GM12878 (cell line): ENCODE measurements at places on chromosomes 3 and 15.

DNA sequence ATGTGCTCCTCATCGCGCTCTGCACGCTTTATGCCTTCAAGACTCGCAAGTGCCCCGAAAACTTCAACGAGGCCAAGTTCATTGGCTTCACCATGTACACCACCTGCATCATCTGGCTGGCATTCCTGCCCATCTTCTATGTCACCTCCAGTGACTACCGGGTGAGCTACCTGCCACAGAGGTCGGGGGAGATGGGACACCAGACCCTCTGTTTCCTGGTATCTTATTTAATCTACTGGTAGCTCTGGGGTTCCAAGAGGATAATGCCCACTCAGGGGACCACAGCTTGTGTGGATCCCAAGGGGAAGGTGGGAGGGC is 9.1 kb downstream of the GRM2 start:
- no peaks in the 10 kb centered on the region for H3K27me3 ChIP-seq
- no peak for DNase-seq
- H3K4me3 ChIP-seq = no peak overlapping the region
- H3K27ac ChIP-seq = no peak overlapping the region
- no peaks in the 10 kb centered on the region for H3K4me1 ChIP-seq

GRCh38 chr15:41238100-41238499 is 7.0 kb downstream of the CHP1 start:
- no peak overlapping the region for H3K4me3 ChIP-seq
- DNase-seq = no peak
- H3K27me3 ChIP-seq = no peaks in the 10 kb centered on the region
- H3K36me3 ChIP-seq = no peaks in the 10 kb centered on the region
- H3K27ac ChIP-seq = no peak overlapping the region

- no peak overlapping the region for H3K27ac ChIP-seq
- DNase-seq = no peak
- H3K4me1 ChIP-seq = no peaks in the 10 kb centered on the region
- H3K4me3 ChIP-seq = no peak overlapping the region
- no peaks in the 10 kb centered on the region; the same call in 1 of the 2 replicates for H3K27me3 ChIP-seq
Observed at GRCh38 chr3:185685231-185686035, 99.3 kb downstream of the SENP2 start.

DNA sequence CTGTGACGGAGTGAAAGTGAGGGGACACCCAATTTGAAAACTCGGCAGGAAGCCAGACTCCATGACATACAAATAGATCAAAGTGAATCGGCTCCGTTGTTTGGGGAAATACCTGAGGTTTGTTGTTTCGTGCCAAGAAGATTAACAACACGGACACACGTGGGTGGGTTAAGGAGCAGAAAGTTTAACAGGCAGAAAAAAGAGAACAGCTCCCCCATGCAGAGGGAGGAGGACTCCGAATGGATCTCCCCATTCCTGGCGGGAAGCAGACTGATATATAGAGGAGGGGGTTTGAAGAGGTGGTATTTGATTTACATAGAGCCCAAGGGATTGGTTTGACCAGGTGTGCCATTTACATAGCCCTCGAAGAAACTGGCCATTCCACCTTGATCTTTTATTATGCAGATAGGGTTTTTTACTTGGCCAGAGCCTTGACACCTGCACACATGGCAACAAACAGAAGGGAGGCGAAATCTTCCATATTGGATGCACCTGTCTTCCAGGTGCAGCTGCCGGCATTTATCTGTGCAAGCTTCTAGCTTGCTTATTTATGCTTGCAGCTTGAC is 4.8 kb upstream of the SACM1L start:
- no peaks in the 10 kb centered on the region for H3K27me3 ChIP-seq
- H3K4me3 ChIP-seq = no peak overlapping the region
- DNase-seq = no peak
- H3K4me1 ChIP-seq = no peaks in the 10 kb centered on the region
- H3K36me3 ChIP-seq = peaks cover 8% of the 10 kb centered on the region
- no peak overlapping the region for H3K27ac ChIP-seq

DNA sequence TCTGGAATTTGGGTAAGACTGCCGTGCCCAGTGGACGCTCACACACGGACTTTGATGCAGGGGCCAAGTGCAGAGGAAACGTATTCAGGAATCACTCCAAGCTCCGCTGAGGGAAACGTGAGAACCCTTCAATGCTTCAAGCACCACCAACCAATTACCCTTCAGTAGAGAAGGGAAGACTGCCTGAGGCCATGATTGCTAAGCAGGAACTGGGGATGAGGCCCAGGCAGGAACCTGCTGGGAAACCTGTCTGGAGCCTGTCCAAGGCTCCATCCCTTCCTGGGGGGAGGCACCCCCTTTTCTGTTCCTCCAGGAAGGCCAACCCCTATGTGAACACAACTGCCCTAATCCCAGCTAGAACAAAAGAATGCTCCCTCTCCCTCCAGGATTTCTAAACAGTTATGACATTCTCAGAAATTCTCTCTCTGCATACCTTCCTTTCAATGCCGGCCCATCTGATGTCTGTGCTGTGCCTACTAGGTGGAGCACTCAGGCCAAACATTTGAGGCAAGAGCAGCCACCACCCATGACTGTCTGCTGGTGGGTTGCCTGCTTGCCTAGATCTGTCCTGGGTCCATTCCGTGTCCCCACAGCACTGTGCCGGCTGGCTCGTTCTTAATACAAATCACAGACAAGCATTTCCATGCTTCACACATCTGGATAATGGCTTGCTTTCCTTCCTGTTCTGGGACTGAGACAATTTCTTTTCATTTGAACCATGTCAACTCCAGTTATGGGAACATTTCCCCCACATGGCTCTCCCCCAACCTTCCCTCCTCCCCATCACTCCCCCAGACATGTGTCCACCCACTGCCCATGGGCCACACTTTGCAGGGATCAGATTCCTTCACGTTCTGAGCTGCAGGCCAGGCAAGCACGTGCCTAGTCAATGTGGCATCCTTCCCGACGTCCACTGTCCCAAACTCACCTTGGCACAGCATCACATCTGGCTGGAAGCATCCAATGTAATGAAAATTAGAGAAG is 149.4 kb downstream of the ADAMTS17 start:
- H3K4me3 ChIP-seq = no peak overlapping the region
- H3K27ac ChIP-seq = no peak overlapping the region

DNA sequence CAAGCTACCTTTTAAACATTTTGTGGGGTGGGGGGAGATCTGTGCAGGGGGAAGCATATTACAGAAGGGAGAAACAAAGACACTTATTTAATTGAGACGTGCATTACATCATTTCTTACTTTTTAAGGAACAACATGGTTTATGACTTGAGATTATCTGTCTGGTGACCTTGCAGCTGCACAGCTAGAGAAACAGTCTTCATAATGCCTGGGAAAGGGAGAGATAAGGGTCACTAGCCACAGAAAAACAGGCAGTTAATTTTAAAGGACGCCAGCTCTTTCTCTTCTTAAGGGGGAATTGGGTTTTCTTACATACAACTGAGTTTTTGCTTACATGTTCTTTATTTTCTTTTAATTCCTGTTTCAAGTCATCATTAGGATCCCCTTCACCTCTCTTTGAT is 147.9 kb downstream of the SST start:
- no peaks in the 10 kb centered on the region; the same call in 1 of the 2 replicates for H3K27me3 ChIP-seq
- H3K27ac ChIP-seq = no peak overlapping the region
- H3K4me1 ChIP-seq = no peaks in the 10 kb centered on the region
- no peak overlapping the region for H3K4me3 ChIP-seq
- H3K36me3 ChIP-seq = no peaks in the 10 kb centered on the region

DNA sequence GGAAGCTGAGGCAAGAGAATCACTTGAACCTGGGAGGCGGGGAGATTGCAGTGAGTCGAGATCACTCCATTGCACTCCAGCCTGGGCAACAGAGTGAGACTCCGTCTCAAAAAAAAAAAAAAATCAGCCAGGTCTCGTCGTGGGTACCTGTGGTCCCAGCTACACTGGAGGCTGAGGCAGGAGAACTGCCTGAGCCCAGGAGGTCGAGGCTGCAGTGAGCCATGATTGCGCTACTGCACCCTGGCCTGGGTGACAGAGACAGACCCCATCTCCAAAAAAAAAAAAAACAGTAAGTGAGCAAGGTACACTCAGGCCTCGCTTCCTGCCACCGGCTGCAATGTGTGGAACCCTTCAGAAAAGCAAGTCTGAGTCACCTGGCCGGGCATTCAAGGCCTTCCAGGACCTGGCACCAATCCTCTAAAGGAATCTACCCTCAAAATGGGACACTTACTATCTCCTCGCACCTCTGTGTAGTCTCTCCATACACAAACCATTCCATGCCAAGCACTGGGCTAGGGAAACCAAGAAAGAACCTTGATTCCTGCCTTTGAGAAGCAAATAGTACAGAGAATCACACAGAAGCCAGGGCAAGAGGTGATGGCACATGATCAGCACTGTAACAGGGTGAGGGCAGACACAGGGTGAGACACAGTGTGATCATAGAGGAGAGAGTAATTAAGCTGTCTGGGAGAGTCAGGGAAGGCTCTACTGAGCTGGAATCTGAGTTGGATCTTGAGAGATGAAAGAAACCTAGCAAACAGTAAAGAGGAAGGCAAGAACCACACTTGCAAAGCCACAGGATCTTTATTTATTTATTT is 9.7 kb downstream of the SCAMP2 start:
- peaks cover 18% of the 10 kb centered on the region for H3K36me3 ChIP-seq
- H3K4me3 ChIP-seq = no peak overlapping the region
- no peak for DNase-seq
- H3K4me1 ChIP-seq = peaks cover 31% of the 10 kb centered on the region

GRCh38 chr3:18440066-18440722 is 15.1 kb upstream of the SATB1 start:
- no peak overlapping the region for H3K27ac ChIP-seq
- H3K36me3 ChIP-seq = no peaks in the 10 kb centered on the region
- peaks cover 9% of the 10 kb centered on the region for H3K27me3 ChIP-seq
- H3K4me1 ChIP-seq = no peaks in the 10 kb centered on the region
- DNase-seq = no peak

DNA sequence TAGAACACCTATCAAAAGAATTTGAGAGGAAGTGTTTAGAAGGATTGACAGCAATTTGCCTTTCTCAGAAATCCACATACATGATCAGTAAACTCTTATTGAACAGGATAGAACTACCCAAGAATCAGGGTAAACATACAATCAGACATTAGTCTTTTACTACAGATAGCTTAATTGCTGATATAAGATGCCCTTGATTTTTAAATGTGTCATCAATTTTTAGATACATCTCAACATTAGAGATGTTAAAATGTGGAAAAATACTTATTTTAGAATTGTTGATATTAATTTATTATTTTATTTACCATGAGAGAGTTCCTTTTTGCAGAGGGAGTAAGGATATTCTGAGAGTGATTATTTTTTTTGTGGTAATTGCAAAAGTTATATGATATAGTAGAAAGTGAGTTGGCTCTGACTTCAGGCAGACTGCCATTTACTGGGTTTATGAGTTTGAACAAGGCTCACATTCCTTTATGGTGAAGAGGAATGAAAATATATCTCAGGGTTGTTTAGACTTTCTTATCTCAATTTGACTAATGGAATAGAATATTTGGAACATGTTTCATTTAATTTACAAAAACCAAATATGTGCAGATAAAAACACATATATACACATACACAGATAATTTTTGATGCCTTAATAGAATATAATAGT is 302.8 kb upstream of the GOLIM4 start:
- DNase-seq = no peak
- H3K27me3 ChIP-seq = no peaks in the 10 kb centered on the region
- H3K4me3 ChIP-seq = no peak overlapping the region
- no peak overlapping the region for H3K27ac ChIP-seq
- no peaks in the 10 kb centered on the region for H3K36me3 ChIP-seq
- no peaks in the 10 kb centered on the region for H3K4me1 ChIP-seq

GRCh38 chr3:167864552-167864874 is 129.0 kb downstream of the SERPINI1 start:
- H3K4me1 ChIP-seq = no peaks in the 10 kb centered on the region
- H3K27ac ChIP-seq = no peak overlapping the region
- no peaks in the 10 kb centered on the region for H3K36me3 ChIP-seq
- no peak overlapping the region for H3K4me3 ChIP-seq
- DNase-seq = no peak

- no peaks in the 10 kb centered on the region for H3K36me3 ChIP-seq
- no peak overlapping the region for H3K27ac ChIP-seq
- DNase-seq = no peak
- peaks cover 10% of the 10 kb centered on the region for H3K4me1 ChIP-seq
Observed at GRCh38 chr3:185330644-185331043, 32.3 kb upstream of the MAP3K13 start.

DNA sequence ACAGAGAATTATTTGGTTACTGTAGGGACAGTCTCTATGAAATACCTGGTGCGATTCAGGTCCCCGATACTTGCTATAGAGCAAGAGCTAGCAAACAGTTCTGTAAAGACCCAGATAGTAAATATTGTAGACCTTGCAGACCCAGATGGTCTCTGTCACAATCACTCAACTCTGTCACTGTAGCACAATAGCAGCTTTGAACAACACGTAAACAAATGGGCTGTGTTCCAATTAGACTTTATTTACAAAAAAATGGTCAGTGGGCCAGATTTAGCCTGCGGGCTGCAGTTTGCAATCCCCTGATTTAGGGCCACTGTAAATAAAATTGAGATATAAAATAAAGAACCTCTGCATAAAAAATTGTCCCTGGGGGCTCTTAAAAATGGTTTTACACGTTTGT is 127.7 kb downstream of the SV2B start:
- no peak for DNase-seq
- H3K36me3 ChIP-seq = no peaks in the 10 kb centered on the region
- H3K27me3 ChIP-seq = no peaks in the 10 kb centered on the region; the same call in 1 of the 2 replicates
- H3K27ac ChIP-seq = no peak overlapping the region

DNA sequence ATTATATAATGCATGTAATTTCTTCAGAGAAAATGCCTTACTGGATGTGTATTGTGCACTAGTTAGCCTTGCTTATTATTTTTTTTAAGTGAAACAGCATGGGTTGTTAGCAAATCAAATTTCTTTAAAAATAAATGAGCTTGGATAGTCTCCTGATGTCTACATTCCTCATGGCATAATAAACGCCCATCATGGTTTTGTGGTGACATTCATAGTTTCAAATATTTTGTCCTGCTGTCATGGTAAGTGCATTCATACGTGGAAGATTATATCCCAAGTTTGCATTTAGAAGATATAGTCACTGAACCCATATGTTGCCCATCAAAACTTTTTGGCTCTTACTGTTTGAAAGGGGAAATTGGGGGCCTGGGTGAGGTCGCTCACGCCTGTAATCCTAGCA is 130.7 kb downstream of the ALCAM start:
- no peaks in the 10 kb centered on the region for H3K27me3 ChIP-seq
- no peaks in the 10 kb centered on the region for H3K36me3 ChIP-seq
- no peaks in the 10 kb centered on the region for H3K4me1 ChIP-seq
- no peak for DNase-seq
